ENCODE measurements at places on chromosomes 3 and 15.

GRCh38 chr3:144586382-144586781 is 614.8 kb downstream of the DIPK2A start:
- peak; percentile 7 for DNase-seq

GRCh38 chr15:101476756-101477155 is 12.8 kb downstream of the PCSK6 start:
- DNase-seq: no peak

DNA sequence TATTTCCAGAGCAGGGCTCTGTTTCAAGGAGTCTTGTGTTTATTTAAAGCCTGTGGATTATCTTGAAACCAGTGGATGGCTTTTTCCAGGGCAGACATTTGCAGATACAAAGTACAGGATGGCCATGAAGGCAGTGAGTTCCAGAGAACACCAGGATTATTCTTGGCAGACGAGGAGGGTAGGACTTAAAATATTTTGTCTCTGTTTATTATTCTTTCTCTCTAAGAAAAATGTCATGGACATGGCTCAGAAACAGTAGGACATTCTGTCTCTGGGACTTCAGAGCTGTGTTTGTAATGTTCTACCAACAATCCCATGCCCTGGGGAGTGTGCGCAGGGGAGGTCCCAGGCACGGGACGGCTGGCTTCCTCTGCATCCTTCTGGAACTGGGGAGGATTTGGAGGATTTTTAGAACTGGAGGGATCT is 125.9 kb downstream of the ATP10A start:
- DNase-seq: no peak

DNA sequence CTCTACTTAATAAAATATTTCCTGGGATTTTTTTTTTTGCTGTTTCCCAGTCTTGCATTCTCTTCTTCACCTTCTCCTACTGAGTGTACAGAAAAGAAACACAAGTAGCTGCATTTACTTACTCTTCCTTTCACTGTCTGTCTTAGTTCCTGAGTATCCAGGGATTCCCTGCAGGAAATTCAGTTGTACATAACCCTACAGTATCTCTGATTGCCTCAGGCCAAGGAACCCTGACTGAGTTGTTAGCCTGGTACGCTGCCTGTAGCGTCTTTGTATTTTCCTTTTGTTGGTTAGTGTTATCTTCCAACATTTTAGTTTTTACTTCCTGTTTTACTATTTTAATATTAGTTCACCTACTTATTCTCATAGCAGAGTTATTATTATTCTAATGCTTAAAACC is 142.5 kb upstream of the ROBO1 start:
- no peak for DNase-seq

DNA sequence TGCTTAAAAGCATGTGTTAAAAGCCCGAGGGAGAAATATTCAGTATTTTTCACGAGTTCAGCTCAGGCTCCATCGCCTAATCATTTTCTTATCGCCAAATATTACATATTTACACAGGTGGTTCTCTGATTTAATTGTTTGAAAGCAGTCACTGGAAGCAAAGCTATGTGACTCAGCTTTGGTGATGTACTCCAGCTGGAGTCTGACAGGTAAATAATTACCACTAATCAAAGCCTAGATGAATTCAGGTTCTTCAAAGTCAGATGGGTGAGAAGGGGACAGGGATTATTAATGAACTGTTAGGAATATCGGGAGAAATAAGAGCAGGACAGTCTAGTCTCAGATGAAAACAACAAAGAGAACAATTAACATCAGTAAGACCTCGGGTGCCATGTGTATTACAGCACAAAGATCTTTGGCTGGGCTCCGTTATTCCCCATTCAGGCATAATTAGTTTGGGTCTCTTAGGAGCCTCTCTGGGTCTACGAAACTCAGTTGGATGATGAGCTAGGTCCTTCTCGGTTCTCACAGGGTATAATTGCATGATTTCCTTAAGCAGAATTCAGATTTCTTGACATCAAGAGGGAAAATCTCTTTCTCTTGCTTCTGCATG is 331.7 kb upstream of the ADAMTS9 start:
- no peak for DNase-seq

- no peak for DNase-seq
These were observed 404.6 kb upstream of the MCTP2 start for GRCh38 chr15:93826790-93827189.

- no peak for DNase-seq
These were observed 59.1 kb upstream of the NEDD4 start for GRCh38 chr15:56052395-56053045.

- DNase-seq: no peak
These were observed 17.9 kb downstream of the KBTBD13 start for GRCh38 chr15:65094294-65094995.

DNA sequence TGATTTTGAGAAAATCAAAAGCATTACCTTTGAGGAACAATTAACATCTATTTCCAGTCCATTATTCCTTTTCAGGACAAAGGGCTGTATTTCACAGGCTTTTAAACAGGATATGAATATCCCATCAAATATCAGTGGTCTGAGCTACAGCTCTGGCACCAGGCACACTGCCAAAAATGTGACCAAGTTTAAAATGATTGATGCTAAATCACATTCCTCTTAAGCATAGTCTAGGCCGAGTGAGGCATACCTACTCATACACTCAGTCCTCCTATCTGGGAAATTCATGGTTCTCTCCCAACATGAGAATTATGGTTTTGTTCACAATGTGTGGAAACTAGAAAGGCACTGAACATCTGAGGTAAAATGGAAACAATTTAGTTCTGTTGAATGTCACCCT is 683.5 kb downstream of the TUSC7 start:
- no peak for DNase-seq

- DNase-seq: no peak
These were observed 49.9 kb downstream of the ALDH1A2 start for GRCh38 chr15:58015565-58015964.

DNA sequence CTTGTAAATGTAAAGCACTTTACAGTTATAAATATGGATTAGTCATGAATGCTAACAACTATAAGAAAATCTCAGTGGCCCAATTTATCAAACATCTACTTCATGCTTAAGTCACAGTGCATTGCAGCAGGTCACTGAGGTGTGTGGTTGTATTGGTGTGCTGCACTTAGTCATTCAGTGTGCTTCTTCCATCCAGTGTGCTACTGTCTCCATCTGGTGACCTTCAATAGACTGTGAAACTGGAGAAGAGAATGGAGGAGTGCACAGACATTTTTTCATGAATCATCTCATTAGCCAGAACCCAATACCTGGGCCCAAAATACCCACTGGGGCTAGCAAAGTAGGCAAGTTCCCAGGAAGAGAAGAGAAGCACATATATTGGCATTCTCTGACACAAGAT is 199.6 kb downstream of the SHOX2 start:
- DNase-seq: no peak
